ENCODE measurements at places on chromosomes 1 and 21.

- no peak for DNase-seq
Measured at GRCh38 chr1:98487620-98488019, 173.9 kb upstream of the SNX7 start.

- DNase-seq = no peak
Measured at GRCh38 chr1:184405094-184405800, 18.4 kb downstream of the C1orf21 start.

DNA sequence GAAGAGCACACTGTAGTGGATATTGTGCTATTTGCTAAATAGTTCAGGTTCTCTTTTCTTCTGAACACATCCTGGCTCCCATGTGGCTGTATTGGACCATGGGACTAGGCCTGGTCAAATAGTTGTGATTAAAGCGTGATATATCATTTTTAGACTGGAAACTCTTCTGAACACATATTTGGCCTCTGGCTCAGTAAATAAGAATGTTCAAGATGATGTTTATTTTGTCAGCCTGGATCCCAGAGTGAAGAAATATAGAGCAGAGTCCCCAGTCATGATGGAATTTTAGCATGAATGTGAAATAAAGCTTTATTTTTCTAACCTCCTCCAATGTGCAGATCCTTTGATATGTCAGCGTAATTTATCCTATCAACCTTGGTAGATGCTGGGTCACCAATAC lies 542.6 kb downstream of the ADGRL2 start:
- no peak for DNase-seq

- peak; percentile 54 for DNase-seq
Measured at GRCh38 chr1:85502625-85503083, 37.7 kb upstream of the DDAH1 start.

GRCh38 chr1:12714710-12715475 lies 1.0 kb upstream of the AADACL3 start:
- DNase-seq = no peak

DNA sequence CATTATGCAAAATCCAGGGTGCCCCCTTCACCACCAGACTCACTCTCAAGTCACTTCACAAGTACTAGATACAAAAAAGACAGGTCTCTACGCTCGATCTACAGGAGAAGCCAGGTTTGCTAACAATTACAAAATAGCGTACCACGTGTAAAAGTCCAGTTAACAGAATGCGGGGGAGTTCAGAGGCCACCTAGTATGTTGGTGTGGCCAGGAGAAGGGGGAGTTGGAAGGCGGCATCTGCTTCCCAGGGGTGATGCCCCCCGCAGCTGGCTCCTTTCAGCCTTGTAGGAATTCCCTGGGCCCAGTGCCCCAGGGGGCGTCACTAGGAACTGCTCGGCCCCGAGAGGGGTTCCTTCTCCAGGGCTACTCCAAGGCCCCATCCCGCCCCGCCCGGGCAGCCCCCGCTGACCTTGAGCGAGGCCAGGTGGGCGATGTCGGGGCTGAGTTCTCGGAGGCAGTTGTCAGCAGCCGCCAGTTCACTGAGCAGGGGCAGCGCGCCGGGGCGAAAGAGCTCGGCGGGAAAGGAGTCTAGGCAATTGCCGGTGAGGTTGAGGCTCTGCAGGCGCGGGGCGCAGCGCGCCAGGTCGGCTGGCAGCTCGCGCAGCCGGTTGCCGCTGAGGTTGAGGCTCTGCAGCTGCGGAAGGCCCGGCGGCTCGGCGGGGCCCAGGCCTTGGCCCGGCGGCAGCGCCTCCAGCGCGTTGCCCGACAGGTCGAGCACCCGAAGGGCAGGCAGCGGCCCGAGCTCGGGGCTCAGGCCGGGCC lies 664 bp downstream of the LRRC47 start:
- DNase-seq = no peak

- DNase-seq = no peak
Measured at GRCh38 chr21:45301521-45302081, 13.9 kb upstream of the POFUT2 start.

DNA sequence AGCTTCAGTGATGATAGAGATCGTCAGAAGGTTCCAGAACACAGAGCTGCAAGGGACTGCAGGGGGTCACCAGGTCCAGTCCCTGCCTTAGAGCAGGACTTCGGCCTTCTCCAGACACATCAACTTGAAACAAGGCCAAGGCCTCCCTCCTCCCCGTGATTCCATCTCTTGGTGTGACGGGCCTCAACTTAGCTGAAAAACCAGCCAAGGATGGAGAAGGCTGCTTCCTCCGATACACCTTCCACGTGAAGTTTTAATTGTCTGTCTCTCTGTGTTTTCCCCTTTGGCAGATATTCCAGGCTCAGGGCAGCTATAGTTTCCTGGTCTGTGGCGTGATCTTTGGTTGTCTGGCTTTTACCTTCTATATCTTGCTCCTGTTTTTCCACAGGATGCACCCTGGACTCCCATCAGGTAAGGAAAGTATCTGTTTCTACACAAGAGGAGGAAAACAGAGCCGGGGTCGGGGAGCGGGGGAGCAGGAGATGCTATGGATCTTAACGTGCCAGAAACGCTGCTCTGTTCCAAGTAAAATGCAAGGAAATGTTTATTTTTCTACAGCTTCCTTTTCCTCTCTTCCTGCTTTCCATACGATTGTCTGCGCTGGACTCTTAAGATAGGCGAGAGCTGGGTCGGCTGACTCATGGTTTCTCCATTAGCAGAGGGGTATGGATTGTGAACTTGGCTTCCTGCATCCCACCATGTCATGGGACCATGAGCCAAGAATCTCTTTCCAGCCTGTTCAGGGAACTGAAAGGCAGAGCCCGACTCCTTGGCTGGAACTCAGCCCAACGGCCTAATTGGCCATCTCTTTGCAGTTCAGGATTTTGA lies 32.8 kb downstream of the ELK4 start:
- DNase-seq = peak; percentile 50

- no peak for DNase-seq
Measured at GRCh38 chr1:65845535-65846060, 52.9 kb downstream of the PDE4B start.

GRCh38 chr1:31479811-31480210 lies 66.8 kb downstream of the SERINC2 start:
- no peak for DNase-seq

DNA sequence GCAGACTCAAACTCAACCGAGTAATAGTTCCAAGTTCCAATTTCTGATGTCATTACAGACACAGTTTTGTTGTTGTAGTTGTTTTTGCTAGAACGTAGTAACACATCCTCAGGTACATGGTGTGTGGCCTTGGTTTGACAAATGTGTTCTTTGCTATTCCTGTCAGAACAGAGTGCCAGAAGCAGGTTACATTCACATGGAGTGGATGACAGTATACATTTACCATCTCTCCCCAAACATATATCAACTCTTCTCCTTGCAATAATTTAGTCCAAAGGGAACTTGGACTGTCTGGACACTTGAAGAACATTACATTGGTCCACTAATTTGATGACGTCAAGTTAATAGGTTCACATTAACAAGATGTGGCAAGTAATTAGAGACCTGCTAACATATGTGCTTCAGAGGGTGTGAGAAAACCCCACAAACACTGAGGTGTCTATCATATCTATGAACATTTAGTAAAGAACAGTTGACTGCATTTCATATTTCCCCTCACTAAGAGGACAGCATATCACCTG lies 44.6 kb upstream of the ZBTB18 start:
- DNase-seq = no peak

DNA sequence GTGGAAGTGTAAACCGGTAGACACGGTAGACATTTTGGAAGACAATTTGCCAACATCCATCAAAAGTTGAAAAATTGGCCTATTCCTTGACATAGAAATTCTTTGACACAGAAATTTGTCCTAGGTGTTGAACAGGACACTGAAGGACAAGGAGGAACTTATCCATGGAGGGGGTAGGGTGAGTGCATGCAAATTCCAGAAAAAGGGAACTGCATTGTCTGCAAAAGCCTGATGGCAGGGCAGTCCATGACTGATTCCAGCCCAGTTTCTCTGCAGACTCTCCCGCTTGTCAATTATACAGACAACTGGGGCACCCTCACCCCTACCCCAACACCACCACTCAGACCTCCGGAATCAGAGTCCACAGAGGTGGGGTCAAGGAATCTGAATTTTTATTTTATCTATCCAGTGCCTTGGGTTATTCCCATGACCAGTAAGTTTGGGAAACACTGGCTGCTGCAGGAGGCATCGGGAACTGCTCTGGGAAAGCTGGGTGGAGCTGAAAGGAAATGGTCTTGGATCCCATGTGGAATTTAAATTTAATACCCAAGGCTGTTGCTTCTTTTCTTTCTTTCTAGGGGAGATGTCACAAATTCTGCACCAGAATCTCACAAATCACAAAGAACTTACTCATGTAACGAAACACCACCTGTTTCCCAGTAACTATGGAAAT lies 103.3 kb upstream of the SLC45A1 start:
- no peak for DNase-seq

GRCh38 chr1:203084588-203085527 lies 954 bp downstream of the MYOG start:
- DNase-seq = no peak

DNA sequence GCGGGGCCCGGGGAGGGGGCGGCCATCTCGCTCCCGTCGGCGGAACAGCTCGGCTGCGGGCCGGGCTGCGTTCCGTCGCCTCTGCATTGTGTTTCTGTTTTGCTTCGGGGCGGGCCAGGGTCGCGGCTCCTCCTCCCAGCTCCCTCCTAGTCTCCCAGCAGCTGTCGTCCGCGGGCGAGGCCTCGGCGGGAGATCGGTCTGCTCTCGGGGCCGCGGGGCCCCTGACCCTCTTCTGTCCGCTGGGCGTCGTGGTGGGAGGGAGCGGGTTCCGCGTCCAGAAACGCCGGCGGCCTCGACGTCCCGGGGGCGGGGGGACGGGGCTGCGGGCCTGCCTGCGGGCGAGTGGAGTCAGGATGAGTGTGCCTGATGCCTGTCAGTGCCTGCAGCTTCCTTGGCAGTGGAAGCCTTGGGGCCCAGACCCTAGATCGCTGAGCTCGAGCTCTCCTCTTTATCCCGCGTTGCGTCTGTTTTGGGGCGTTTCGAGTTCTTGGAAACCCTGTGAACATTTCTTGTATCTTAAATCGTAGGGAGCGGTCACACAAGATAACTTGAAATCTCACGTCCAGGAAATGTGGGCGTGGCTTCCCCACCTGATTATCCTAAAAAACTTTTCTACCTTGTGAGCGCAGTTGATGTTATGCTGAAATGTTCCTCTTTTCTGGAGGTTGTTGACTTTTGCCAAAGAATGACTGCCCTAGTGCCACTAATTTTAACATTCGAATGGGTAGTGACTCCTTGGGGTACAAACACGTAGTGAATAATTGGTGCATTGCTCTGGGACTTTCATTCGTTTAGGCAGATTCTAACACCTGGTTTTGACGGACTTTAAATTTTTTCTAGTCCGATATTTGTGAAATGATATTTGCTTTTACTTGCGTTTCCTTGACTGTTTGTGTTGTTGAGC lies 676 bp downstream of the MORC3 start:
- peak; percentile 74 for DNase-seq

DNA sequence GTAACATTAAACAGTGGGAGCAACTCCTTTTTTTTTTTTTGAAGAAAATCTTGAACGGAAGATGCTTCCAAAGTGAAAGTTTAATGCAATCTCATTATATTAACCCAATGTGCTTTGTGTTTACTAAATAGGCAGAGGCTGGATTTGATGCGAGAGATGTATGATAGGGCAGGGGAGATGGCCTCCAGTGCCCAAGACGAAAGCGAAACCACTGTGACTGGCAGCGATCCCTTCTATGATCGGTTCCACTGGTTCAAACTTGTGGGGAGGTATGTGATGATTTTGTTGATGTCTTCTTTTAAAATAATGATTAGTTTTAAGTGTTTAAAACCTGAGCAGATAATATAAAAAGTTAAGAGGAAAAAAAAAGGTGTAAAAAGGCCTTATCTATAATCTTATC lies 74.2 kb upstream of the PGD start:
- no peak for DNase-seq

- DNase-seq = no peak
Measured at GRCh38 chr1:26730695-26731094, 34.9 kb downstream of the ARID1A start.

- no peak for DNase-seq
Measured at GRCh38 chr1:67908250-67908936, 75.1 kb upstream of the GNG12 start.

DNA sequence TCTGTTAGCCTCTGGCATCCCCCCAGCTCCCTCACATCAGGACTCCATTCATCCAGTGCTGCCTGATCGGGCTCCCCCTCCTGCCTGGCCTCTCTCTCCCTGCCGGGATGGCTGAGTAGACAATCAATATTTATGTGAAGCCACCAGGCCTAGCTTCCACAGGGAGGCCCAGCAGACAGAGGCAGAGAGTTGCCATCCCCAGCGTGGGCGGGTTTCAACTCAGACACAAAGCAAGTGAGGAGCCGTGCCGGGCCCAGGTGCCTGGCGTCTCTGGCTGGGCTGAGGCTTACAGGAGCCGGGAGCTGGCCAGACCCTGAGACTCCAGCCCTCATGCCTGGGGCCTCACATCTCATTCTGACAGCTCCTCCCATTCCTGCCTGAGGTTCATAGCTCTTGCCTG lies 34.5 kb upstream of the ATP2B4 start:
- DNase-seq = no peak

DNA sequence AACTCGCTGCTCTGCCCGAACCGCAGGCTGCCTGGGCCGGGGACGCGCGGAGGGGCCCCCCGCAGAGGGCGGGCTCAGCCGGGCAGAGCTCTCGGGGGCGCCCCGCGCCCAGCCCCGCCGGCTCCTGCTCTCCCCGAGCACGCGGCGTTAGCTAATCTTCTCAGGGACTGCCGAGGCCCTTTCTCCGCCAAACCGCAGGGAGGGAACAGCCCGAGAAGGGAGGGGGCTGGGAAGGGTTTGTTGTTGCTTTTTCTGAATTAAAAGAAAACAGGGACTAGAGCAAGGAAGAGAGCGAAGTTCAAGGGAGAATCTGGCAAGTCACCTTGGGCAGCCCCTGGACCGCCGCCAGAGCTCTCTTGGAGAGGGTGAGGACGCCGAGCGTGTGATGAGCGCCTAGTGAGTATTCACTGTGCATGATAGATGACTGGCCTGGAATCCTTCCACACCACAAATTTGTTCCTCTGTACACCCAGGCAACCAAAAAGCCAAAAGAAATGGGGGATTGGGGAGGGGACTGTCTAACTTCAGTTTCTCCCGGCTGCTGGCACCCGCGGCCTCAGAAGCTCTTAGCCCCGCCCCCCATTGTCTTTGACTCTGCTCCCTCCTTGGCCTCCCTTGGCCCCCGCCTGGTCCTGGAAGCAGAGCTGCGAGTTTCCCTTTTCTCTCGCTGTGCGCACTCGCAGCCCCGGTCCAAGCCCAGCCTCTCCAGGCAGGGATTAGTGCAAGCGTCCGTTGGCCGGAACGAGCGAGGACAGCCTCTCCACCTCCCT lies 19.7 kb upstream of the LMX1A start:
- DNase-seq = peak; percentile 79
